ENCODE measurements at places on chromosomes 3 and 15. TPM values are rescaled to one million over a fixed set of nuclear protein-coding genes. Genes with fewer than 3 reads are reported as not detected.

DNA sequence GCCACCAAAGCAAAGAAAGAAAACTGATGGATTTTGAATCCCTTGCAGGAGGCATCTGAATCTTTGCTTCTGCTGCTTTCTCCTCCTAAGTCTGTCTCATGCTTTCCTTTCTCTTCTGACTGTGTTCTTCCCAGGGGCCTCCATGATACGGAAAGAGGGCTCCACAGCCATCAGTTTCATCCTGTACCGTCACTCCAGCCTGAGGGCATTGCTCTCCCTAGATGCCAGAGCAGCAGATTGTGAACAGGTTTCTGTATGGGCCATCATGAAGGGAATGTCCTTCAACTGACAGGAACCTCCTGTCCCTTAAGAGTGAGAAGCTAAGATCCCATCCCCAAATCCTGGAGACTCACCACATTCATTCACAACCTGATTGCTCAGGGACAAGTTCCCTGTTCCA is 59.2 kb downstream of the KBTBD12 start:
- no peak for DNase-seq

DNA sequence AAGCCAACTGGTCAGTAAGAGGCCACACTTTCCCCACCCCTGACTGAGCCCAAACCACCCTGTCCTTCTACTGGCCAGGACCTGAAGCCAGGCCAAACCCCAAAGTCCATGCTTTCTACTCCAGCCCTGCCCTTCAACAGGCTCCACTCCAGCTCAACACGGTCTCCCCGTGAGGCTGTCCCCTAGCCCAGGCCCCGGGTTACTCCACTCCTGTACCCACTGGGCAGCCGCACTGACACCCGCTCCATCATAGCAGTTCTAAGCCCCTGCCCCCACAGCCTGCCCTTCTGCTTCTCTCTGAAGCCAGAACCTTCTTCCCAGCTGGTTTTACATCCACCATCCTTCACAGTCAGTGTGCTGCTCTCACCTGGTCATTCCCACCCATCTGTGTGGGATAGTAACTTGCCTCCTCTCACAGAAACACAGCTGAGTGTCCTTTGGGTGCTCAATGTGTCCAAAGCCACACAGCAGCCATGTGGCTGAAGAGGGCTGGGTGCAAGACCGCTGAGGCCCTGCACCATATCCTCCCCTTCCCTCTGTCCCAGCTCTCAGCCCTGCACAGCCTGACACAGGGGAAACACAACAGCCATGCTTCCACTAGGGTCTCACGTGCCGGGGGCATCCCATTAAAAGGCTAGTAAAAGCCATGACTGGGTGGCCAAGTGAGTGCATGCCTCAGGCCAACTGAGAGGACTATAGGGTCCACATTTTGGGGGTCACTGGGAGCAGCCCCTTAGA is 38.1 kb downstream of the TLE3 start:
- DNase-seq, result no peak

DNA sequence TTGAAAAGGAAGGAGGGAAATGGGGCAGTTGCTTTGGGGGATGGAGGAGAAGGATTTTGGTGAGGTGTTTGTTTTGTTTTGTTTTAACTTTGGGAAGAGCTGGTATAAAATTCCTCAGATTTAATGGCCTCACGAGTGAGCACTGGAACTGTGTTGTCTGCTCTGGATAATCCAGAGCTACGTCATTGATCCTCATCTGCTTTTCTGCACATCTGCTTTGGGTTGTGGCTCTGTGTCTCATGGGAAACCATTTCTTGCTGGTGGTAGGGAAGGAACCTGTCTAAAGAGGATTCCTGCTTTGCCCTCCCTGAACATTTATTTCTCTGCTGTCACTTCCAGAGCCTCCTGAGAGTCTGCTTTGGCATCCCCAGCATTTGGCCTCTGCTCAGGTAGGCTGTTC is 3.1 kb downstream of the SNRK start:
- DNase-seq, result no peak

TF gene
- total RNA-seq, result 4.1 TPM

DNA sequence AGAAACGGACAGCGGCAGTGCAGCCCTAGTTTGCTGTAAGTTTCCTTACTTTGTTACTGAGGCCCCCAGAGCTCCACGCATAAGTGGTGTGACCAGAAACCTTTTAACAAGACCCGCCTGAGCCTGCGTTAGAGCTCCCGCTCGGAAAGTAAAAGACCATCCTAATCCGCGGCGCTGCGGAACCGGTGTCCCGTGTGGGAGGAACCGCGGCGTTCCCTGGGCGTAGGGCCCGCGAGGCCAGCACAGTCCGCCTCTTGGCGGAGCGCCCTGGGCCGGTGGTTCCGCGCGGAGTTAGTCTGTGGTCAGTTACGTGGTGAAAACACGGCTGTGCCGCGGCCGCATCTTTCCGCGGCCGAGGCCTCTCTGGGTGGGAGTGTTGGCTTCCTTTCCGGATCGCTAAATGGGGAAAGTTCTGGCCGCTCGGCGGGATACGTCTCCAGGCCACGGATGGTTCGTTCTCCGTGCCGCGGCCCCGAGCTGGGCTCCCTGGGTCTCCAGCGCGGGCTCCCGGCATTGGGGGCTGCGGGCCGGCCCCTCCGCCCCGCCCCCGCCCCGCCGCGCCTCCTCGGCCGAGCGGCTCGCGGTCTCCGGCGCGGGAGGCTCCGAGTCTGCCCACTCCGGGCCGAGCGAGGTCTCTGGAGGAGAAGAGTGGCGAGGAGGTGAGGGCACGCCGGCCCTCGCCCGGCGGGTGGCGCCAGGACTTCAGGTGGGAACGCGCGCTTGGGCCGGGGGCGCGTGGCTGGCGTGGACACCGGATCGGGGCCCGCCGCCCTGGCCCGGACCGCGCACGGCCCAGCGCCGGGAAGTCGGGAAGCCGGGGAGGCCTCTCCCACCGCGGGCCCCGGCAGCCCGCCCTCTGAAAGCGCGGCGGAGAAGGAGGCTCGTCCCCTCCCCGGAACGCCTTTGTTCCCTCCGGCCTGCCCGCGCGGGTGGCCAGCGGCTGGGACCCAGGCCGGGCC is 754 bp downstream of the B3GNT5 start:
- peak; percentile 43 for DNase-seq

- no peak for DNase-seq
Measured at GRCh38 chr15:52730173-52730572, 51.0 kb upstream of the ATOSA start.

DNA sequence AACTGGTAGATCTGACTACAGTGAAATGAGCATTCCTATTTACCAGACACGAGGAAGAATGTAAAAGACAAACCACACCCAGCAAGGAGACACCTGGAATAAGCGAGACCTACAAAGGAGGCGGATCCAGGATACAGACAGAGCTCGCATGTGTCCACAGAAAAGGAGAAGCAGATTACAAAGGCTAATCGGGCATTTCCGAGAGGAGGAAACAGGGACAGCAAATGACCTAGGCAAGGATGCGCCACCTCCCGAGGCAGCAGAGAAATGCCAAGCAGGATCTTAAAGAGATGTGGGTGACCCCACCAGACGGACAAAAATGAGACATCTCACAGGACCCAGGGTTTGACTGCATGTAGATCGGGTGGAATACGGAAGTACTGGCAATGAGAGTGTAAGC is 63.2 kb upstream of the IQSEC1 start:
- DNase-seq, result no peak

DNA sequence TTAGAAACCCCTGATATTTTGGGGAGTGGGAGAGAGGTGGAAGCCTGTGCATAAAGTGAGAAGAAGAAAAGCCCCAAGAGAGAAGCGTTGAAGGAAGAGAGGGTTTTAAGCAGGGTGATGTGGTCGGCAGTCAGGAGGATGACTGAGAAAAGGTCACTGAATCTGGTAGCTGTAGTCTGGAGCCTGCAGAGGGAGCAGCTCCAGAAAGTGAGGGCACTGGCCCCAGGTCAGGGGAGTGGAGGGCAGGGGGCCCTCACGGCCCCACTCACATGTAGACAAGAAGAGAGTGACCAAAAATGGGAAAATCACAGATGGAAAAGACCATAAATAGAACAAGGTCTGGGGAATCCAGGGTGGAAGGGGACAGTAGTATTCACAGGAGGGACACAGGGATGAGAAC is 105.5 kb downstream of the RYK start:
- DNase-seq, result no peak

DNA sequence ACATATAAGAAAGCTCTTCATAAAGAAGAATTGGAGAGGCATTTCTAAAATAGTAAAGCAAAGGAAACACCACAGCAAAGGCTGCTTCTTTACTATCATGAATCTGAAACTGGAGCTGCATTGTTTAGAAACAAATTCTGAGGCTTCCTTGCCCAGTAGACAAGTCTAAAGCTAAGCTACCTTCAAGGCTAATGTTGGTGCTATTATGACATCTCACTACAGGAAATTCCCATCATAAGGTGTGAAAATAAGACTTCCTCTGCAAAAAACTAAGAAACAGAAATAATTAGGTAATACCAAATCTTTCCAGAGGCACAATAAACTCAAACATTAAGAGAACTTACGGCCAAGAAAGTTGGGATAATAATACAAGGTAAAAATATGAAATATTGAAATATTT is 89.9 kb upstream of the P3H2 start:
- no peak for DNase-seq
